ENCODE measurements at places on chromosomes 13 and 19.

GRCh38 chr19:547836-548720, 4.2 kb downstream of the GZMM start:
- DNase-seq, result no peak

DNA sequence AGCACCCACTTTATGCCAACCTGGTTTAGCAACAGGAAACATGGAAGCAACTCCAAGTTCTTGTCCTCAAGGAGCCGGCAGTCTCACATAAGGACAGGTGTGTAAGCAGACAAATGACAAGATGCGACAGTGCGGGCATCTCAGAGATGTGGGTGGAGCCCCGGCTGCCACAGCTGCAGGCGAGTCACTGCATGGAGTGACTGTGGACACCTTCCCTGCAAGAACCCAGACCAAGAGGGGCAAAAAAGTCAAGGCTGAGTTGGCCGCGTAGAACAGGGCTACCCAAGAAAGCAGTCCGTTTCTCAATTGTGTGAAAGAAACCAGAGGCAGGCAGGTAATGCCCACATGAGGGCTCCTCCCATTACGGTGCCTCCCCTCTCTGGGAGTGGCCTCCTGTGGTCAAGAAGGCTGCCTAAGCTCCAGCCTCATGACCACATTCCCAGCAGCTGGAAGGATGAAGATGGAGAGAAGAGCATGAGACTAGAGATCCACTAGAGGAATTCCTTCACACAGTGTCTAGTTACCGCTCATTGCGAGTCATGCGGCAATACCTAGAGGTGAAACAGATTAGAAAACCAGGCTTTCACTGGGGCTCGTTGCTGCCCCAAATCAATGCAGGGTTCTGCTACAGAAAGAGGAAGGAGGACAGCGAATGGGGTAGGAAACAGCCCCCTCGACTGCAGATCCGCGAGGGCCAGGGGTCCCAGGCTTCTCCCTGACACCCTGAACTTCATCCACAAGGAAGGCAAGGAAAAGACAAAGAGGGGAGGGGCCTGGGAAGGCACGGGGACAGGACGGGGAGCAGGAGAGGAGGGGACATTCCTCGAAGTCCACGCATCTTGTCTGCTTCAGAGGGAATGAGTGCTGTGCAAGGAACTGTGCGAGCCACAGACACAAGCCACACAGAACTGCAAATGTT, 80.2 kb downstream of the SPACA7 start:
- DNase-seq, result no peak

GRCh38 chr13:101970341-101970740, 431.5 kb downstream of the FGF14 start:
- DNase-seq, result no peak

DNA sequence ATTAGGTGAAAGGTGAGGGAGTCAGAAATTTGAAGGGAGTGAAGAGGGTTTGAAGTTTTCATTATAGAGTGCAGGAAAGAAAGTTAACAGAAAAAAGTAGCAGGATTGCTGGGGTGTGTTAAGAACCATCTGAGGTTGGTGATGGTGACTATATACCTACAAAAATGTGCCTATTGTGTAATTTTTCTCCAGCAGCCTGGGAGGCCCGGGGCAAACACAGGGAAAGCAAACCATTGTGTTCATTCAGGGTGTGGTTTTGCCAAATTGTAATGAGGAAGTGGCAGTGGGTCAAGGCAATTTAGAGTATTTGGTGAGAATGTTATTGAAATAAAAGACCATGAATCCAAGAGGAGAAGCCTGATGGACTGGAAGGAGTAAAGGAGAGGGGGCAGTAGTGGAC, 8.2 kb upstream of the SUCLA2 start:
- DNase-seq, result peak; percentile 65

DNA sequence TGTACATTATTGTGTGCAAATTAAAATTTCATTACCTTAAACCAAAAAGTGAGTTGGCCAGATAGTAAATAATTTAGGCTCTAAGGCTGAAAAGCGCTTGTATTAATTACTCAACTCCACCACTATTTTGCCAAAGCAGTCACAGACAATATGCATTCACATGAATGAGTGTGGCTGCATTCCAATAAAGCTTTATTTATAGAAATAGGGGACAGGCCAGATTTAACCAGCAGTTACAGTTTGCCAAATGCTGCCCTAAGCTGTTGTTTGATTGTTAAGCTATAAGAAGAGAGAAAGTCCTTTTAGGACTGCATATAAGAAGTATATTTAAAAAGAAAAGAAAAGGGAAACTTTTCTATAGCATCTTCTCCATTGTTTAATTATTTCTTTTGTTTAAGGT, 342.6 kb downstream of the ITGBL1 start:
- no peak for DNase-seq

GRCh38 chr19:13298565-13299481, 148.6 kb downstream of the IER2 start:
- no peak for DNase-seq
